Mammary epithelial cell (primary cell): ENCODE measurements at places on chromosomes 4 and X.

DNA sequence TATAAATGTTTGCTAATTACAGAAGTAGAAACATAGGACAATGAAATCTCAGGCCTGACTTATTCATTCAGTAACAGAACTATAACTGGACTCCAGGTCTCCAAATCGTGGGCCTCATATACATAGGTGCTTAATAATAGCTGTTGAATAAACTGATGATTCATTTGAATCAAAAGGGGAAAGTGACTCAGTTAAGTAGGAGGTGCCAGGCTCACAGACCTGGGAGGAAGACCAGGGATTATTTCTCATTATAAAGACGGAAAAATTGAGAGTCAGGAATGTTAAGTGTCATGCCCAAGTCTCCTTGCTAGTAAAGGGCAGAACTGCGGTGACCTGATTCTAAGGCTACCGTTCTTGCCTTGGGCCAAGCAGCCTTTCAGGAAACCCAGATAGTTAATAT lies 131.5 kb downstream of the HS3ST1 start:
- DNase-seq: peak; percentile 38

DNA sequence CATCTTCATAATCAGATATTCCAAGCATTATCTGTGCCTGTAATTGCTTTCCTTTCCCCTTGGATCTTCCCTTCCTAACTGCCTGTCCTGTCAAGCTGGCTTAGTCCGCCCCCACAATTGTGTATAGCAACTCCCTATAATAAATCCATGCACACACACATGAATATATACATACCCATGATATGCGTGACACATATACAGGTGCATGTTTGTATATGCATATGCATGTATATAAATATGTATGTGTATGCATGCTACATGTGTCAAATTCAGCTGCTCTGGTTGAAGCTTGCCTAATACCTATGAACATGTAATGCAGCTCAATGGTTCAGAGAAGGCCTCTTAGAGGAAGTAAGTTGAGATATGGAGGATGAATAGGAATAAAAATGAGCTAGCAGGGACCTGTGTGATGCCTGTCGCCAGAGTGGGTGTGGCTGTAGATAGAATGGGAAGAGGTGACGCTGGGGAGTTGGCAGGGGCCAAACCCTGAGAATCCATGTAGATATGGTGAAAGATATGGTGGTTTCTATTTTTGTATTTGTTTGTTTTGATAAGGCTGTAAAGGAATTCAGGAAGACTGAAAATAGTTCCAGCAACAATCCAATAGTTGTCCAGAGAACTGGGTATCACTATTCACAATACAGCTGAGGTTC lies 595.0 kb upstream of the BOD1L1 start:
- no peak for DNase-seq

- no peak for DNase-seq
Measured at GRCh38 chrX:74603040-74603439, 11.4 kb downstream of the RLIM start.

GRCh38 chr4:38313175-38313574 lies 350.8 kb upstream of the KLF3 start:
- no peak for DNase-seq

DNA sequence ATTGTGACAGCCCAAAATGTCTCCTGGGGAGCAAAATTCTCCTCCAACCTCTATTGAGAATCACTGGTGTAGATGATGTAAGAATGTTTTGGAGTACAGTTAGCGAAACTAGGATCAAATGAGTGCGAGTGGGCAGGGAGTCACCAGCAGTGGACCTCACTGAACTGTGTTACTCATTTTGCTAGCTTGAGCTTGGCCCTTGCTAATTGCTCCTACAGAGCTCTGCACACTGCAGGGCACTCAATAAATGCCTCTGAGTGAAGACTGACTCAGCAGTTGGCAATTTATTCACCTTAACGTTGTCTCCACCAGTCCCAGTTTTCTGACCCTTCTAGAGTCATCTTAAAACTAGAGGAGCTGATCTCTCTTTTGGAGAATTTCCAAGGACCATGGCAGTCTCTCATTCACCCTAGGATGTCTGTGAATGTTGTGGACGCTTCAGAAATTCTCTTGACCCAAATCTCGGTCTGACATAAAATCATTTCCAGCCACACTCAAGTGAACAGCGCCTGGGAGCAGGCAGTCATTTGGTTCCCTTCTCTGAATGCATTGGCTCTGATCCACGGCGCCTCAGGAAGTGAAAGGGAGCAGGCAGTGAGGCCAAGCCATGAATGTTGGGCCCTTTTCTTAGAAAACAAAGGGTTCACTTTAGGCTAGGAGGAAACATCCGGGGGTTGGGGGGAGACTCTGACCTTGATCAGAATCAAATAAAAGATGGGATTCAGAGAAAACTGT lies 148.1 kb downstream of the NWD2 start:
- DNase-seq: peak; percentile 23

GRCh38 chr4:87375719-87376291 lies 15.2 kb downstream of the HSD17B11 start:
- peak; percentile 42 for DNase-seq

DNA sequence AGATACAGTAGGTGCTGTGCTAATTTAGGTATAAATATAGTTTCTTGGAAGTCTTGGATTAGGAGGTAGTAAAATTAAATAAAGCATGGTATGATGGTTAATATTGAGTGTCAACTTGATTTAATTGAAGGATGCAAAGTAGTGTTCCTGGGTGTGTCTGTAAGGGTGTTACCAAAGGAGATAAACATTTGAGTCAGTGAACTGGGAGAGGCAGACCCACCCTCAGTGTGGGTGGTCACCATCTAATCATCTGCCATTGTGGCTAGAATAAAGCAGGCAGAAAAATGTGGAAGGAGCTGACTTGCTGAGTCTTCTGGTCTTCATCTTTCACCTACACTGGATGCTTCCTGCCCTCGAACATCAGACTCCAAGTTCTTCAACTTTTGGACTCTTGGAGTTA lies 153.7 kb upstream of the GK2 start:
- no peak for DNase-seq

DNA sequence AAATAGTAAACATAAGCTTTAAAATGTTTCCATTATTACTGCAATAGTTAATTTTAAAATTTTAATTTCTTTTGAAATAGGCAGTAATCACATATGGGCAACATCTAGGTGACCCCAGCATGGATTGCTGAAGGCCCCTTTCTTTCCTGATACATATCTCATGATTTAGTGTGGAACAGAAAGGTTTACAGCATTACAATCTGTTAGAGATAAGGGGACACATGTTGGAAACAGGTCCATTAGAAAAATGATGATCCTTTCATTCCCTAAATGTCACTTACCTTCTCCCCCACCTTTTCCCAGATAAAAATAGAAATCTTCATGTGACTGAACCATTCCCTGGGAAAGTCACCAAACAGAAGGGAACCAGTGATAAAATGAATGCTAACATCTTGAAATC lies 90.4 kb downstream of the RASL11B start:
- DNase-seq: no peak

- no peak for DNase-seq
Measured at GRCh38 chrX:147910607-147911006, 1.1 kb upstream of the FMR1 start.

GRCh38 chrX:79182616-79183015 lies 38.1 kb downstream of the GPR174 start:
- DNase-seq: no peak

- DNase-seq: peak; percentile 72
Measured at GRCh38 chr4:150867148-150867547, 147.9 kb downstream of the LRBA start.

GRCh38 chr4:160403081-160403480 lies 1300.2 kb downstream of the RAPGEF2 start:
- DNase-seq: no peak

DNA sequence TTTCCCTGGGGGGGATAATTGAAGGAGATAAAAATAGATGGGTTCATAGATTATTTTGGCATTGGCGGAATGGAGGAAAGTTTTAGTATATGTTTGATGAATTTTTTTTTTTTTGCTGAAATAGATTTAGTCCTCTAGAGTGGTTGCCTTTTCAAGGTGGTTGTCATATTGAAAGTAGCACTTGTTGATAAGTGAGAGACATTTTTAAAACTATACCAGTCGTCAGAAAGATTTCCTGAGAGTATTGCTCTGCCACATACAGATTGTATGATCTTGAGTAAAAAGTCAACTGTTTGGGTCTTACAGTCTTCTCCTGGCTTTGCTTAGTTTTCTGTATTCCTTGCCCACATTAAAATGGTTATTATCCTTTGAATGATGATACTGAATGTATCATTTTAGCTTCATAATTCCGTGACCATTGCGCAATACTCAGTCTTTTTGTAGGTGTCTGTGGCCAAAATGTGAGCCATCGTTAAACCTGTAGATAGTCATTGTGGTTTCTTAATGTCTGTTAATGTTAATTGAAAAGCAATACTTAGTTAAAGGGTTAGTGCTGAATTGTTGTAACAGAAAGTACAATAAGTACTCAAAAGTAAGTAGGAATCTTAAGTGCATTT lies 7.1 kb downstream of the SMARCAD1 start:
- no peak for DNase-seq

DNA sequence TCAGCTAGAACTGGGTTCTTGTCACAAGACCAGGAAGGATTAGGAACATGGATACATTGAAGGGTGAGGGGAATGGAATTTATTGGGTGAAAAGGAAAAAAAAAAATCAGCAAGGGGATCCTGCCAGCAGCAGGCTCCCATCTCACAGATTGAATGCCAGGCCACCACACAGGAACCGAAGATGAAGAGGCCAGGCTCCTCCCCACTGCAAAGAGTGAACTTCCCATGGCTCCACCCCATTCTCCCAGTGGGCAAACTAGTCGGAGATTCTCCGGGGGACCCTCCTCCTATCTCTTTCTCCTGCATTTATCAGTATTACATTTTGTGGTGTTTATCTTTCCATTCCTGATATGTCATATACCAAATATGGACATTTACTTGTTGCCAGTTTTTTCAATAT lies 46.0 kb upstream of the MAGED1 start:
- no peak for DNase-seq

DNA sequence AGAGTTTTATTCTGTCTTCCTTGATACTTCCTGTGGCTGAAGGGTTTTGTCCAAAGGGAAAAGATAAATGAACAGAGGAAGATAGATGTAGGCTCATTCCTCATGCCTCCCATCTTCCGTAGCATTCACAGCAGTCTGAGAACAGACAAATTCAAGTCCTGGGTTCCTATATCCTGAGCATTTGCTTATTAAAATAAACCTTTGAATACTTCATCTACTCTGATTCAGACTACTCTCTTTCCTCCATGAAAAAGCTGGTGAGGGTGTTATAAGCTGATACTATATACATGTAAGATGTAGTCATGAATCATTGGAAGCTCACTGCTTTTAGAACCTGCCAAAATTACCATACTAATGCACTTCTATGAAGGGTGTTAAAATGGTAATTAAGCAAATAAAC lies 61.2 kb downstream of the GAB1 start:
- no peak for DNase-seq

- no peak for DNase-seq
Measured at GRCh38 chr4:35365186-35365585, 879.1 kb downstream of the ARAP2 start.

DNA sequence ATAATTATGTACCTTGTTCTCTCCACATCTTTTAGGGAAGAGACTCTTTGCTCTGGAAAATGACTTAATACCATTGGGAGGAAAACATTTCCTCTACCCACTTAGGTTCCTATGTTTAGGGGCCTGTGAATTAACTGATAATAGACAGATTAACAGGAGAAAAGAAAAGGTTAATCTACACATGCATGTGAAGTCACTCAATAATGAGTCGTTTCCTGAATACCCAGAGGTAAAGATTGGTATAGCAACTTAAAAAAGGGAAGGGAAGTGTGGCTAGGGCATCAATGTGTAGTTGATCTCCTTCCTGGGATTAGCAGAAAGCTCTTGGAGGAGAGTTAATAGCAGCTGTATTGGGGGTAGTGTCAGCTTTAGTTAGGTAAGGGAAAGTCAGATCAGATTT lies 419.5 kb upstream of the ATOH1 start:
- DNase-seq: no peak

GRCh38 chrX:11261260-11261659 lies 32.0 kb upstream of the AMELX start:
- DNase-seq: peak; percentile 47

DNA sequence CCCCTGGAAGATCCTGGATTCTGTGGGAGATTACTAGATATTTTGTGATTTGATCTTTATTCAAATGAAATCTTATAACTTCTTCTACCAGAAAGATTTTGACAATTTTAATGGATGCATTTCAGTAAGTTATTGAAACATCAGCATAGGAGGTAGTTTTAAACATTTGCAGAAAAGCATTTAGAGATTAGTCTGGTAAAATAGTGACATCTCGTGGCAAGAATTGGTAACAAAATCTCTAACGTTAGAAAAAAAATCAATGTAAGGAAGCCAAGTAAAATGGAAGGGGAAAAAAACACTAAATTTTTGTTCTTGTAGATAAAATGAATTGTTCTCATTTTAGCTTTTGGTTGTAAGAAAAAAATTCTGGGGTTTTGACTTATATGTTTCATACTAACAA lies 73.3 kb downstream of the TASL start:
- peak; percentile 8 for DNase-seq

- peak; percentile 64 for DNase-seq
Measured at GRCh38 chr4:90112715-90113114, 14.5 kb upstream of the CCSER1 start.

- DNase-seq: peak; percentile 100
Measured at GRCh38 chr4:26779674-26780073, 81.0 kb upstream of the STIM2 start.

DNA sequence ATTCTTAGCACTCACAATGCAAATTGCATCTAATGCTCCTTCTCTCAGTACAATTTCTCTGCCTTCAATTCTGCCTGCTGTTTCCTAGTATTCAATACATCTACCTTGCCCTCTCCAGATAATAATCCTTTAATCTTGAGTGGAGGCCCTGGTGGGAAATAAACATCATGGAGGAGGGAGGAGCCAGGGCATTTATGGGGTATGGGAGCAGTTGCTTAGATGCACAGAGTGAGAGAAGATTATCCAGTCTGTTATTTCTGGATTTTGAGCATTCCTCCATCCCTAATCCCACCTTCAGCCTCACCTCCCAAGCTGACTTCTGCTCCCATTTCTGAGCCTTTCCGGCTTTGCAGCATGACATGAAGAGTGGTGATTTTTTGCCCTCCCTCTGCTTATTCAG lies 127.9 kb upstream of the PPP3CA start:
- no peak for DNase-seq

GRCh38 chr4:163587867-163588266 lies 93.4 kb downstream of the TMA16 start:
- no peak for DNase-seq

DNA sequence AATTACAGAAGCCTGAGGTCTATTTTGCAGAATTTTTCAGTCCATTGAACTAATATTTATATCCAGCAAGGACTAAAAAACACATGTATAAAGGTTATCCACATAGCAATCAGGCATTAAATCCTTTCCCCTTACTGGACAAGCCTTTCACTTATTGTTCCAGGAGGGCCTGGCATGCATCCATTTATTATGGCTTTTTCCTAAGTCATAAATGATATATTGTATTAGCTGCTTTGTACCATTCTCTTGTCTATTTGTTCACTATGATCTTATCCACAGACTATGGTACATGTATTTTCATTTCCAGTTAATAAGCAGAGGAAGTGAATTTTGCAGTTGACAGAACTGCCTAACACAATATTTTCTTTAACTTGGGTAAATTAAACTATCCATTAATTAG lies 105.4 kb upstream of the ANK2 start:
- no peak for DNase-seq
